ENCODE measurements at places on chromosomes 11 and 22.

DNA sequence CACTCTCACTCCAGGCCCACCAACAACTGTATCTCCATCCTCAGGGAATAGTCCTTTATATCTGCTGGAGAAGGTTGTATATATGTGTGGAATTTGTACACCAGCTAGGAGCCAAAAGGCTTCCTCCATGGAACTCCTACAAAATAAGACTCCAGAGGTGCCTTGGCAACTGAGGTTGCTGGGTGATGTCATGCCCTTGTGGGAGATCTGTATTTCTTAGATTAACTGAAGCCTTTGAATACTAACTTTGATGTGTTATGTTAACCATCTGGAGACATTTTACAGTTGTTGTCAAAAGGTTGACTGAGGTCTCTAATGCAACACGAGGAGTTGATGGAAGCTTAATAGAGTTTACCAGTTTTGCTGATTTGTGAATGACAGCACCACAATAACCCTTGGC is 139.5 kb upstream of the TTC12 start:
- no peak for DNase-seq

- no peak for DNase-seq
These were observed 207.2 kb upstream of the PGR start for GRCh38 chr11:101336858-101337257.

GRCh38 chr22:29071261-29072045 is 1.4 kb upstream of the KREMEN1 start:
- peak; percentile 12 for DNase-seq

- DNase-seq = no peak
These were observed 36.9 kb downstream of the IGF2 start for GRCh38 chr11:2102132-2102882.

DNA sequence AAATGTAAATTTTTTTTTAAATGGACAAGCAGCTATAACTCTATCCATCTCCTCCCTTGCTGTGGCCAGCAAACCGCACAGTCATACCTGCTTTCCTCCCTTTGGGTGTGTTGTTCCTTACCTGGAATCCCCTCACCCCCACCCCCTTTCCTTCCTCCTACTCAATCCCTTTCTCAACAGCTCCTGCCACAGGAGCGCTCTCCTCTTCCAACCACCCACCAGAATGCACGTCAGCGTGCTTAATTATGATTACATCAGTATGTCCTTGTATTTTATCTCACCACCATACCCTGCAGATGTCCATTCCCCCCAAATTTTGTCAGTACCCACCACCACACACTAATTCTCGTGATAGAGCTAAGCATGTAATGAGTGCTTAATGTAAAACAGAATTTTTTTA is 60.9 kb upstream of the LMO2 start:
- DNase-seq = no peak

DNA sequence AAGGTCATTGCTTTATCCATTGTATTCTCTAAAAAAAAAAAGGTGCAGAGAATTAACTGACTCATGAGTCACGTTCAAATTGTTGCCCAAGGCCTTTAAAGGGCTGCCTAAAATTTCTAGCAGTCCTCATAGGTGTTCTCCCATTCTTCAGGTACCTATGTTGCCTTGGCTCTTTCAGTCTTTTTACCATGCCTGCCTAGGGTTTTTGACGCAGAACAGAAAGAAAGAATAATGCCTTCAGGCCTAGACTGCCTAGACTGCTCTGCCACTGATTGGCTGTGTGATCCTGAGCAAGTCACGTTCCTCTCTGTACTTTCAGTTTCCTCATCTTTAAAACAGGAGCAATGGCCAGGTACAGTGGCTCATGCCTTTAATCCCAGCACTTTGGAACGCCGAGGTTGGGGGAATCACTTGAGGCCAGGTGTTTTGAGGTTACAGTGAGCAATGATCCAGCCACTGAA is 21.5 kb downstream of the CTSC start:
- DNase-seq = no peak

DNA sequence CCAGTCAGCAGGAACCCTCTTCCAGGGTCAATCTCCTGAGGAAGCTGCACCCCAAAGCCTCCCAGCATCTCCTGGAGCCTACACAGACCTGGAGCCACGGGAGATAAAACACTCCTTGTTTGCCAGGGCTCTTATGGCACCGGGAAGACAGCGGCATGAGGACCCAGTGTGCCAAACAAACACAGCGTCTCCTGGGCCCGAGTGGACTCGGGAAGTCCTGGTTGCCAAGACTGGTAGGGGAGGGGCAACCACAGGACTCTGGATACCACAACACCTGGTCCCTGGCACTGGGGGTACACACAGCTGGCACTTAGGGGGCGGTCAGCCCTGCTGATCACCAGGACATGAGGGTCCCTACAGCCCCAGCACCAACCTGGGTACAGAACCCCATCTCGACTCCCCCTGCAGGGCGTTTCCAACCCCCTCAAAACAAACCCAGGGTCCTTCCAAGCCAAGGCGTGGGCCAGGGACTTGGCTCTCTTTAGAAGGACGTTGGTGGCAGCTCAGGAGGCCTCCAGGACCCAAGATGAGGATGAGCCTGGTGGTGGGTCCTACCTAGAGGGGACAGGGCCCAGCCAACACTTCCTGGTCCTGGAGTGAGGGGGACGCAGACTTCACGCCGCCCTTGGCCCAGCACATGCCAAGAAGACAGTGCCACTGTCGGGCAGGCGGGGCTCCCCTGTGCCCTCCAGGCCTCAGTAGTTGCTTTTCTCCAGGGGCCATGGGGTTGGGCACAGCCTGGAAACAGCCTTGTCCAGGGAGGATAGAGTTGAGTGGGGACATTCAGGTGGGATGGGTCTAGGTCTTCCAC is 85.0 kb downstream of the CELSR1 start:
- DNase-seq = no peak

DNA sequence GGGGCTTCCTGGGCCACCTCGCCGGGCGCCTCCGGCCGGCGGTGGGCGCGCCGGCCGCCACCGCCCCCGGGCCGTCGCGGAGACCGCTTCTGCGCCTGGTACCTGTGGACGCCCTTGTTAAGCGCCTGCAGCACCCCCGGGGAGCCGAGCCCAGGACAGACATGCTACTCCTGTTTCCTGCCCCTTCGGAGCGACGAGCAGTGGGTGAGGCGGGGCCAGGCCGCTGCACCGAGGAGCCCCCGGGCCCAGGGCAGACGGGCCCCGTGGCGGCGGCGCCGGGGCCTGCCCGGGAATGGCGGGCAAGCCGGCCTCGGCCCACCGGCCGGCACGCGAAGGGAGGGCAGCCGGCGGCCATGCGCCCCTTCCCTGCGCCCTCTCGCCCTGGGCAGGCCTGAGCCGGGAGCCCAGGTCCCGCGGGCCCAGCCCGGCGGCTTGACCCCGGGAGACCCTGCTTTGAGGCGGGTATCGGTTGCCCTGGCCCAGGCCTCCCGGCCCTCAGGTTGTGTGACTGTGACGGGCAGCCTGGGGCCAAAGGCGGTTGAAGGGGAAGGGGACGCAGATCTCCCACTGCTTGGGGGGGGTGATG is 789 bp upstream of the KDM2A start:
- DNase-seq = peak; percentile 42

- no peak for DNase-seq
These were observed 234.3 kb upstream of the NARS2 start for GRCh38 chr11:78808923-78809322.

DNA sequence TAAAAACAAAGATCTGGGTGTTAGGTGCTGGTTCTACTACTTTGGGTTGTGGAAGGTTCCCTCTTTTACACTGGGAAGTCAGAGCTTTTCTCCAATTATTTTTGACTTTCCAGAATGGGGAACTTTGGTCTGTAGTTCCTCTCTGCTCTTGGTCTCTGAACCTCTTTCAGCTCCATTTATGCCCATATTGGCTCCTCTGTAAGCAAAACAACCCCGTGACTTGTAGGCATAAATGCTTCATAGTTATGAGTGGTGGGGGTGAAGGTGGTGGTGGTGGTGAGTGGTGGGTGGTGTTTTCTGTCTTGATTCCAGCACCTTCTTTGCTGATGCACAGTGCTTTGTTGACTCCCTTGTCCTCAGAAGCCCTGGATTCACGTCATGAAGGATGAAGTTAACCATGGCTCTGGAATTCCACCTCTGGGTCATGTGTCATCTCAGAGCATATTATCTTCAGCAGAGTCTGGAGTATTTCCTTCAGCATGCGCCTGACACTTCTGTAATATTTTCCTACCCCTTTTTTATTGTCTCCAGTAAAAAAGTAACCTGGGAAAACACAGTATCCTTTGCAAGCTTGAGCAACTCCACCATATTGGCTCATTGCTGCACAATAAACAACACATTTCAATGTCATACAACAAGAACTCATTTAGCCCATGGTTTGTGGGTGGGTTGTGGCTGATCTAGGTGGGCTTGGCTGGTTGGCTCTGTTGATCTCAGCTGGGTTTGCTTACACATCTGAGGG is 24.1 kb upstream of the GRK3 start:
- DNase-seq = no peak

DNA sequence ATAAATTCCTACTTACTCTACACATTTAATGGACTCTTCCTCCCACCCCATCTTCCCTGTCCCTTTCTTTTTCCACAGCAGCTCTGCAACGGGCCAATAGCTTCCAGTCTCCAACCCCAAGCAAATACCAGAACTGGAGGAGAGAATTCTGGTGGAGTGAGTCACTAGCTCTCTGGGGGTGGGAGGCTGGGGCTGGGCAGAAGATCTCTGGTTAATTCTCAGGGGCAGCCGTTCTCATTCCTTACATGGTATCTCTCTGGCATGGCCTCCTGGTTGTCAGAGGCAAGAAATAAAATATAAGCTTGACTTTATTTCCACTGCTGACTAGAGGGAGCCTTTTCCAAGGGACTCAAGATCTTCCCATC is 90.4 kb upstream of the PARVA start:
- DNase-seq = no peak

GRCh38 chr11:70601861-70602538 is 203.7 kb downstream of the CTTN start:
- DNase-seq = no peak

- DNase-seq = peak; percentile 28
These were observed 101.1 kb upstream of the PITPNB start for GRCh38 chr22:28019881-28020861.

- DNase-seq = no peak
These were observed 37.6 kb upstream of the DBX1 start for GRCh38 chr11:20197881-20198280.

DNA sequence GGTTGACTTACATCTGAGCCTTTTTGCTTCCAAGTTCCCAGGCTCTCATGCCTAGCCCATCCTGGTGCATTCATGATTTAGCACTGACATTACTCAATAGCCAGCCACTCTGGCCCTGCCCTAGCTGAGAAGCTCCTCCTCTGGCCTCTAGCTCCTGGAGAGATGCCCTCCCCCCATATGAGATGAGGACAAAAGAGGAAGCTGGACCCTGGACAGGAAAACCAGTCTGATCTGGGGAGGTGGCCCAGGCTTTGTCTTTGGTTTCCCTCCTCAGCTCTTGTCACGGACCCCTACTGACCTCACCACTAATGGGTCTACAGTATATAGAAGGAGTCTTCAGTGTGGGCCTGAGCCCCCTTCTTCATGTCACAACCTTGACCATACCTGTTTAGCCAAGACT is 3.0 kb downstream of the RHOG start:
- DNase-seq = no peak

- peak; percentile 67 for DNase-seq
These were observed 9.1 kb upstream of the CLCF1 start for GRCh38 chr11:67382276-67383136.

GRCh38 chr11:94449029-94449428 is 44.6 kb downstream of the MRE11 start:
- no peak for DNase-seq

DNA sequence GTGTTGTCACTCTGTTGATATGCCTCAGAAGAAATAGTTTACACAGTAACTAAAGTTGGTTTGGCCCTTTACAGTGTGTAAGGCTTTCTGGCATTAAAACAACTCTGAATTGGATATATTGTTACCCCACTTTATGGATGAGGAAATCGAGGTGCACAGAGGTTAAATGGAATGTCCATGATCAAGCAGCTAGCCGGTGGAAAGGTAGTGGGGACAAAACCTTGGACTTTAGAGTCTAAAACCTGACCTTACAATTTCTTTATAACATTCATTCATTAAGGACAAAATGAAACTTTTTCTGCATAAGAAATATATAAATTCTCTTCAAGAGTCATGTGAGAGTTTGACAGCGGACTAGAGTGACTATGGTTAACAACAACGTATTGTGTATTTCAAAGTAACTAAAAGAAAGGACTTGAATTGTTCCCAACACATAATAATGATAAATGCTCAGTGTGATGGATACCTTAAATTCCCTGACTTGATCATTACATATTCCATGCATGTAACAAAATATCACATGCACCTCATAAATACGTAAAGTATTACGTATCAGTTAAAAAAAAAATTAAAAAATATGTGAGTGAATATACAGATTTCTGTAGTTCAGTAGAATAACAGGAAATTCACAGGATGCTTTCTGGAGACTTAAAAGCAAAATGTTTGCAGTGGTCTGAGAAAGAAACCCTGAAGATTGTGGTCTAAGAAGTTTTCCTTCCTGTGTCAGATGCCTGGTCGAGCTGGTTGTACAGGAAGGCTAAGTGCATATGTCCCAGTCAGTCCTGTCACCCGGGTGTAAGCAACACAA is 51.0 kb downstream of the TEAD1 start:
- DNase-seq = no peak

DNA sequence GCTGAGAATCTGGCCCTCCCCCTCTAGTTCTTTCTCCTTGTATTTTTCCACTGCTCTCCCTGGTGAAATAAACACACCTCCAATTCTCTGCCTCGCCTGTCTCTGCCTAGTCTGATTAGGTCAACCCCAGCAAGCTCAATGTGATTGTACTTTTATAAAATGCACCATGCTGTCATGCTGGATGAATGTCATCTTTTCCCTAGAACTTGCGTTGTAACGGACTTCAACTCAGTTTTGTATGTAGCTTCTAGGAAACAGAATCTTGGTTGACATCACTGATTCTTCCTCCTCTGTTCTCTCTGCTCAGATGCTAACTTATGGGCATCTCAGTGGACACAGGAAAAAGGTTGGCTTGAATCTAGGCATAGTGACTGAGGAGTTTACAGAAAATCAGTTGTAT is 261.9 kb upstream of the ISX start:
- no peak for DNase-seq

DNA sequence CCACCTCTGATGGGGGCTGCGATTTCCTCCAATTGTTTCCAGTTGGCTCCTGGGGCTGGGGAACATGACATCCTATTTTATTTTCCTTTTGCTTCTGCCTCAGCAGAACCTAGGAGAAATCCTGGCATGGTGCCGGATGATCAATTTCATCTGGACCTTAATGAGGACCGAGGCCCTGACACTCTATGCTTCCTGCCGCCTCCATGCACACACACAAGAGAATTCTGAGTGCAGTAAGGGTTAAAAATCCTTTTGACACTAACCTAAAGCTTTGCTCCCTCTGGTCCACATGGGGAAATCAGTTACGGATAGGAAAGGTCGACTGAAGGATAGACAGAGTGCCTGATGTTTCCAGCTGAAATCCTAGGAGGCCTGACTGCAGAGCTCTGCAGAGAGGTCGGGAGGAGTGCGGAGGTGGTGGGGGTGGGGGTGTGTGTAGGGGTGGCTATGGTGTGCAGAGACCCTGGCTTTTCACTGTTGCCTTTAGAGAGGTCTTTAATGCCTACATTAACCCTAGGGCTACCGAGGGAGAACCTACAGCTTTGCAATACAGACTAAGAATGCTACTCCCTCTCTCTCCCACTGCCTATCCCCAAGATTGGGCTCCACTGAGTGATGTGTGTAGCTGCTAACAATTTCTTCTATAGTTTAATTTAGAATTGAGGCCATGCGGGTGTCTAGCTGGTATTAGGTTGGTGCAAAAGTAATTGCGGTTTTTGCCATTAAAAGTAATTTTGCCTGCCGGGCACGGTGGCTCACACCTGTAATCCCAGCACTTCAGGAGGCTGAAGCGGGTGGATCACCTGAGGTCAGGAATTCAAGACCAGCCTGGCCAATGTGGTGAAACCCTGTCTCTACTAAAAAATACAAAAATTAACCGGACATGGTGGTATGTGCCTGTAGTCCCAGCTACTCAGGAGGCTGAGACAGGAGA is 53.6 kb upstream of the INCENP start:
- no peak for DNase-seq

All from activated T-helper 1 cell treated with Interleukin-2 at 50 U/mL for 16 hours (primary cell).